Sciatic nerve (tissue), 2 donors: ENCODE measurements at places on chromosomes 6 and 20. TPM values are rescaled to one million over a fixed set of nuclear protein-coding genes. Genes with fewer than 3 reads are reported as not detected.

Gene C6orf15
- not detected for total RNA-seq

Gene CLIC5
- 42.6 TPM for total RNA-seq

Gene OR2B3
- not detected for total RNA-seq

Gene TNFAIP3
- total RNA-seq, result 37.5 TPM

GRCh38 chr20:24048024-24048611, 59.5 kb upstream of the GGTLC1 start:
- no peak for DNase-seq

GRCh38 chr20:62739581-62740285, 31.1 kb downstream of the NTSR1 start:
- no peak for DNase-seq

DNA sequence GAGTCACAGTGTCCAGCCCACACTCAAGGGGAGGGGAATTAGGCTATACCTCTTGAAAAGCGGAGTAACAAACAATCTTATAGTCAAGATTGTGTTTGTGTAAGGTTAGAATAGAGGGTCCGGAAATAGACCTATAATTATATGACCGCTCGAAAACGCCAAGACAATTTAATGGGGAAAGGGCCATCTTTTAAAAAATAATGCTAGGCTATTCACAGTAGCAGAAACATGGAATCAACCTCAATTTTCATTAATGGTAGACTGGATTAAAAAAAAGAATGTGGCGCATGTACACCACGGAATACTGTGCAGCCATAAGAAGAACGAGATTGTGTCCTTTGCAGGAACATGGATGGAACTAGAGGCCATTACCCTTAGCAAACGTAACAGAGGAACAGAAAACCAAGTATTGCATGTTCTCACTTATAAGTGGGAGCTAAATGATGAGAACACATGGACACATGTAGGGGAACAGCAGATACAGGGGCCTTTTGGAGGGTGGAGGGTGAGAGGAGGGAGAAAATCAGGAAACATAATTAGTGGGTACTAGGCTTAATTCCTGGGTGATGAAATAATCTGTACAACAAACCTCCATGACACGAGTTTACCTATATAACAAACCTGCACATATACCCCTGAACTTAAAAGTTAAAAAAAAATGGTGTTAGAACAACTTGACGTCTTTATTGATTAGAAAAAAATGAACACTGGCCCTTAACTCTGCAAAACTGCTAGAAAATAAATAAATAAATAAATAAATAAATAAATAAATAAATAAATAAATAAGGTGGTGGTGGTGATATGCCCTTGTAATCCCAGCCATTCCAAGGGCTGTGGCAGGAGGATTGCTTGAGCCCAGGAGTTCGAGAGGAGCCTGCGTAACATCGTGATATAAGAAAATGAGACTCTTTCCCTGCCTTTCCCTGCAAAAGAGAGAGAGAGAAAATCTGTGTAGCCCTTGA, 30.3 kb downstream of the TOP1 start:
- no peak for DNase-seq

DNA sequence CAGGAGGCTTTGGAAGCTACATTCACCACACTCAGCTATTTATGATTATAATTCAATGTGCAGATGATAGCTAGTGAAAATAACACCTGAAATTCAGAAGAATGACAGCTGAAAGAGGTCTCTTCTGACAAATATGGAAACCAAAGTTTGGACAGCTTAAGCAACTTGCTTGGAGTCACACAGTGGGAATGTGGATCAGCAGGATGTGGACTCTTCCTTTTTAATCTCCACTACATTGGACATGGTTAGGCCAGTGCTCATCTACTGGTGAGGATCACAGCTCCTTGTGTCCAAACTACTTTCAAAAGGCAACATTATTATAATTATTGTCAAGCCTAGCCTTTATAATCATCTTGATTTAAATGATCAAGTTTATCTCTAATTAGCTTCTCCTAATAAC, 10.4 kb downstream of the TRAPPC3L start:
- DNase-seq, result no peak

GRCh38 chr6:41256383-41256782, 28.2 kb downstream of the TREML4 start:
- DNase-seq, result no peak

DNA sequence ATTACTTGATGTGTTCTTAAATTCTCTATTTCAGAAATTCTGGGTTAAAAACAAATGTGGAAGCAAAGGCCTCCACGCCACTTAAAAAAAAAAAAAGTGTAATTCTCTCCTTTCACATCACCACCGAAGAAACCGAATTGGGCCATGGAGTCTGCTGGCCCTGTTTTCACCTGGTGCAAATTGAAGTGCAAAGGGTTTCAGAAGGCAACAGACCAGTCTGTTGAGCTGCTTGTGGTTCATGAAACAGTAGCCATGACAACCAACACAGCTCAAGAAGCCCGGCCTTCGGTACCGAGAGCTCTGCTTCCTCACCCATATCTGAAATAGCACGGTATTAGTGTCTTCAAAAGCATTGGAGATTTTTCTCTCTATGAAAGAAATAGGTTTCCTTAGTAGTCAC, 63.1 kb downstream of the GMPR start:
- no peak for DNase-seq

GRCh38 chr6:136429264-136430065, 120.8 kb downstream of the MAP7 start:
- no peak for DNase-seq

GRCh38 chr6:73364549-73364948, 2.1 kb downstream of the KHDC3L start:
- no peak for DNase-seq

GRCh38 chr6:80145921-80146320, 39.5 kb downstream of the BCKDHB start:
- no peak for DNase-seq

DNA sequence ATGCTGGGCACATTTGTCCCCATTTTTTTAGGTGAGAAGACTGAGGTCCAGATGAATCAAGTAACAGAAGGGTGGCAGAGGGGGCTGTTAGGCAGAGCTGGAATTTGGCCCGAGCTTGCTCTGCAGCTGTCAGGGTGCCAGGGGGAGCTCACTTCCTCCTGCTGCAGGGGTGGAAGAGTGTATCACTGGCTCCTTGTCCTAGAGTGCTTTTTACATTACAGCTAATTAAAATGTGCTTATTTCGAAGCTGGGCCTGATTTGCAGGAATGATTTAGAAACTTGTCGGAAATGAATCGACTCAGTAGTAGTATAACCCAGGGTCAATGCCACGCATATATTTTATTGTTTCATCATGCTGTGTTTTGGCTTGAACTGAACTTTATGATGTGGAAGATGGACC, 11.1 kb downstream of the TOX2 start:
- DNase-seq, result no peak
